ENCODE measurements at places on chromosomes 16 and 17.

GRCh38 chr17:73722165-73722564 lies 77.9 kb upstream of the SDK2 start:
- no peak for DNase-seq

- DNase-seq: no peak
Measured at GRCh38 chr16:12366313-12366712, 389.8 kb downstream of the SNX29 start.

GRCh38 chr16:56197192-56197992 lies 6.1 kb downstream of the GNAO1 start:
- no peak for DNase-seq

DNA sequence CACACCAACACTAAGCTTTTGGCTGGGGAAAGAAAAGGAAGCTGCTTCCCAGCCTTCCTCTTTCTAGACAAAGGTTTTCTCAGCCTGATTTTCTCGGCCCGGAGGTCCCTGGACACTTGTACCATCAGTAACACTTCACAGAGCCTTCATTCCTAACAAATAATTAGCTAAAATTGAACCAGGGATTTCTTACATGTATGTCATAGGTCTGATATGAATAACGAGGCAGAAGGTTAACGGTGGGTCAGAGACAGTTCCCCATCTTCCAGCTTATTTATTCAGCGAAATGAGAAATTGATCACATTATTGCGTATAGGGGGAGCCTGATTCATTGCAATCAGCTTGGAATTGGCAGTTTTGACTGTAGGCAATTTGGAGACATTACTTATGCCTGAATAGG lies 142.5 kb downstream of the SALL1 start:
- DNase-seq: no peak

DNA sequence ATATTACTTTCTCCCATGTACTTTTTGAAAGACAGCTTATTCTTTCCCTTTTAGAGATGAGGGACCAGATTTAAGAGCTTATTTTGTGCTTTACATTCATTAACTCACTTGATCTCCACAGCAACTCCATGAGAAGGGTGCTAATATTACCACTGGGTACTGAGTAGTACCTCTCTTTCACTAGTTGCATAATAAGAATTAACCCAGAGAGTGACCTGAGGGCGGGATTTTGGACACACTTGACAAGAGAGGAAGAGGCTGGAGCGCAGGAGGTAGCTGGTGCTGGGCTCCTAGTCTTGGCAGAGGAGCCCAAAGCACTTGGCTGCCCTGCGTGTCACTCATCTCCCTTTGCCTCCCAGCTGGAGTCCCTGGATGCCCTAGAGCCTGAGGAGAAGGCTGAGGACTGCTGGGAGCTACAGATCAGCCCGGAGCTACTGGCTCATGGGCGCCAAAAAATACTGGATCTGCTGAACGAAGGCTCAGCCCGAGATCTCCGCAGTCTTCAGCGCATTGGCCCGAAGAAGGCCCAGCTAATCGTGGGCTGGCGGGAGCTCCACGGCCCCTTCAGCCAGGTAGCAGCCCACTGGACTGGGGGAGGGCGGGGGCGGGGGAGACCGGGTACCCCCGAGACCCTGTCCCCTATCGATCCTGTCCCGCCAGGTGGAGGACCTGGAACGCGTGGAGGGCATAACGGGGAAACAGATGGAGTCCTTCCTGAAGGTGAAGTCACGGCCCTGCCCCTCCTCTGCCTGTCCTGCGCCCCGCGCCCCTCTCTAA lies 1.7 kb upstream of the MAZ start:
- no peak for DNase-seq

DNA sequence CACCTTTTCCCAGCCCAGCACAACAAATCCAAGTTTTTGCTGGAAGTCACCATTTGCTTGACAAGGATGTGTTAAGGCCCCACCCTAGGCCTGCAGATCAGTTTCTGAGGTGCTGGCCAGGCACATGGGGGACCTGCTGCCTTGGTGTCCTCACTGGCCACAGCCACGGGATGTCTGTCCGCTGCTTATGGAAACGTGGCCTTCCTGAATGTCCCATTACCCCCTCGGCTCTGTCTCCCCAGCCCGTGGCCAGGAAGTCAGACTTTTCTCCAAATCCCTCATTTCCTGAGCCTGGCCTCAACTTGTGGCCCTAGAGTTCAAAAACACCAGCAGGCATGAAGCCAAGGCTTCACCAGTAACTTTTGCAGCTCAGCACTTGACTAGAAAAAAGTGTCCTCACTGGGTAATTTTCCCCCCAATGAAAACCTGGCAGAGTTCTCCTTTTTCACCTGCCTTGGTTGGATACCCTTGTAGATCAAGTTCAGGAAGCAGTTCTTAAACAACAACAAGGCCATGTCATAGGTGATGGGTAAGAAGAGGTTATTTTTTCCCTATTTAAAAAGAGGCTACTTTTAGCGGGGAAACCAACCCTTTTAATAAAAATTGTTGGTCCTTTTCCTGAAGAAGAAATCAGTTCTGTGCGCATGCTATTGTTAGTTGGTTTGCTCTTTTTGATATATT lies 80.8 kb downstream of the SOCS1 start:
- DNase-seq: no peak

DNA sequence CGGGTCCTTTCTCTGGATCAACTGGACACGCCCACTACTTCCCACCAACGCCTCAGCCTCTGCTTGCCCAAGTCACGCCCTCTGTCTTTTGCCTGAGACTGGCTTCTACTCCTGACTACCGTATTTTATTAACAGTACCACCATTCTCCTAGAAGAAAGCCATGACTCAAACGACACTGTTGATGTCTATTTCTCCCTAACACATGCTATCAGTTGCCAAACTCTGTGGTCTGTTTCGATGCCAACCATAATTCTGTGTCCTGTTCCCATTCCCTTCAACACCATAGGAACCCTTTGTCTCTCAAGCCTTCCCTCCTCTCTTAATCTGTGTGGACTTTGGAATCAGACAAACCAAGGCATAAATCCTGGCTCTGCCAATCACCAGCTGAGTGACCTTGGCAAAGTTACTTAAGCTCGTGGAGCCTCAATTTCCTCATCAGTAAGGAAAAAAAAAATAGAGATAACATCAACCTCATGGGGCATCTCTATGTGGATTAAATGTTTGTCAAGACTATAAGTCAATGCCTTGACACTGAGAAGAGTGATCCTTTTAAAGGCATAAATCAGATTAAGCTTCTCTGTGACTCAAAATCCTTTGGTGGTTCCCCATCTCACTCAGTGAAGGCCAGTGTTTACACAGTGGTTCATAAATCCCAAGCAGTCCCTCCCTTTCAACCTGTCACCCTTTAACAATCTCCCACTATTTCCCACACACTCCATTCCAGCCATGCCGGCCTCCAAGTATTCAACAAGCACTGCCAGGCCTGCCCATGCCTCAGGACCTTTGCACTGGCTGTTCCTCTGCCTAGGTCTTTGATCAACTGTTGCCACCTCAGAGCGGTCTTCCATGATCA lies 45.6 kb downstream of the ERN1 start:
- no peak for DNase-seq
